ENCODE measurements at places on chromosomes 5 and 9. TPM values are rescaled to one million over a fixed set of nuclear protein-coding genes. Genes with fewer than 3 reads are reported as not detected.

The OGN gene
- total RNA-seq = 11.9 TPM

The CFAP157 gene
- total RNA-seq = not detected

The CACNA1B gene
- 0.13 TPM for total RNA-seq

The PCDHB8 gene
- 3.8 TPM for total RNA-seq

DNA sequence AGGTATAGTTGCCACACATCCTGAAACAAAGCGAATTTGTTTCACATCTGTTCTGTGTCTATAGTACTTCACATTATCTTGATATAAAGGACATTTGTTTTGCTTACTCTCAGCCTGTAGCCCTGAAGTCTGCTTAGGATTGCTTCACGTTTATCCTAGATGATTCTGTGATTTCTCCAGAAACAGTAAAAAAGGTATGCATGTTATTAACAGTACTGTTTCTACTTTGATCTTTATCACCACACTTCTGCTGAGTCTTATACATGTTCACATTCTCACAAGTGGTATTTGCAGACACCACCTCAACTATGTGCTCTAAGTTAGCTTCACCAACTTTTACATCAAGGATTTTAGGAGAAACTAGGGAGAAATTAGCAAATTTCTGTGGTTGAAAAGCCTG, 47.4 kb upstream of the ADAMTS19 start:
- DNase-seq = no peak

GRCh38 chr5:14064841-14065240, 78.3 kb upstream of the TRIO start:
- no peak for DNase-seq

GRCh38 chr9:126407114-126407870, 80.7 kb downstream of the MVB12B start:
- DNase-seq = no peak

DNA sequence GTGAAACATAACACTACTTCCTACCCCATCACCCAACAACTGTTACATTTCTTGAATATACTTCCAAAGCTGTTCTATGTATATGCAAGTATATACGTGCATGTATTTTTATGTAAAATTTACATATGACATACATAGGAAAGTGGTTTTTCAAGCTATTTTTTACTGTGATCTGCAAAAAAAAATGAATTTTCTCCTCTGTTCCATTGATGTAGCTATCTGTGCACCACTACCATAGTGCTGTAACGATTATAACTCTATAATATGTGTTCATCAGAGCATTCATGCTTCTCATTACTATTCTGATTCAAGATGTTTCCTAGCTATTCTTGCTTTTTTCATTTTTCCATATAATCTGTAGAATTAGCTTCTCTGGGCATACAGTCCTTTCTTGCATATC, 164.0 kb downstream of the DEPDC1B start:
- DNase-seq = no peak

- no peak for DNase-seq
Measured at GRCh38 chr5:10615693-10616092, 51.8 kb downstream of the ANKRD33B start.

DNA sequence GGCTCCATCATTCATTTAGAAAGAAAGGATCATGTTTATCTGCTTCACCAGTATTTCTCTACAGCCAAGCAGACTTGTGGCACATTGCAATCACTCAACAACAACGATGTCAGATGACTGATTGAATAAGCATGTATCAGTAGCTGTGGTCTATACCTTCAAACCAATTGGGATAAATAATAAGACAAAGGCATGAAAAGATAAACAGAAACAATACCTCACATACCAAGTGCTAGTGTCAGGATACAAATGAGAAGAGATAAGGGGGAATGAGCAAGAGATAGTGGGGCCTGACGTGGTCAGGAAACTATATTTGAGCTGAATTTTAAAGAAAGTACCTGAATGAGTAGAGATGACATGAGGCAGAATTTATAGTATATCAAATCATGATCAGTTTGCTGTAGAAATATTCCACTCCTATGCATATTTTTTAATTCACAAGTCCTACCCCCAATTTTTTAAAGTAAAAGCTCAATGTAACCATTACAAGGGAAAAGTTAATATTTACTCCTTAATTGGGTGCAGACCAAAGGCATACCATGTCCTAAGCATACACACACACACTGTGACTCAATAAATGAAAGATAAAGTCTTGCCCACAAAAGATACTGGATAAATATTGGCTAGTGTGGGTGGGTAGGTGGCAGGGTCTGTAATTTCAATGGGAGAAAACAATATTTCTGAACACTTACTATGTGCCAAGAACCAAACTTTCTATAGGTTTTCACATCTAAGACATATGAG, 284.5 kb downstream of the SPOCK1 start:
- no peak for DNase-seq

DNA sequence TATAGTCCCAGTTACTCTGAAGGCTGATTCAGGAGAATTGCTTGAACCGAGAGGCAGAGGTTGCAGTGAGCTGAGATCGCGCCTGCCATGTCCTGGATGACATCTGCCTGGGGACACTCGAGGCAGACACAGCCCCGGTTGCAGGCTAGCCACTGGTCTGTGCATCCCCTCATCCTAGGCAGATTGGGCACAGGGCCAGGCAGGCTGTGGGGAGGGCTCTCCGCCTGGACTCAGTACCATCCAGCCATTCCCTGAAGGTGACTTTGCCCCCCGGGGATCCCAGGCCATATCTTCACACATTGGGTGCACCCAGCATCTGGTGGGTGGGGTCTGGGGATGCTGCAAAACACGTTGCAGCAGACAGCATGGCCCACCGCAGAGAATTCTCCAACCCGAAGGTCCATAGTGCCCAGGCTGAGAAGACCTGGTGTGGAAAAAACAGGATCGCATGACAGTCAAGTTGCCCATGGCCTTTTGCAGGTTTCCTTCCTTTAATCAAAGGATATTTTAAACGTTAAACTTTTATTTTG, 50.9 kb upstream of the SUSD3 start:
- no peak for DNase-seq

DNA sequence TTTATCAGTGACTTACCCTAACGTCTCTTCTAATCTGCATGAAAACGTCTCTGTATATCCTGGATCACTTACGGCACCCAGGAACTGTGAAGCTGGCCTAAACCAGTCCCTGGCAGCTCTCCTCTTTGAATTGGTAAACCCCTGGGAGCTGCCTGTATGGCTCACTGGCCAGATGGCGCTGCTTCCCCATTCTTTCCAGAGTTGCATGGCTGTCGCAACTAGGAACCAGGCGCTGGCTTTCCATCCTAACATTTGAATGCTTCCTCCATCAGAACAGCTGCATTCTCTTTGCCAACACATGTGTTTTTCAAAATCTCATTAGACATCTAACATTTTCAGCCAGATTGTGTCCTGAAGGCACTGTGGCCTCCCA, 8.0 kb upstream of the PCA3 start:
- no peak for DNase-seq
